ENCODE measurements at places on chromosomes 16 and 17. TPM values are rescaled to one million over a fixed set of nuclear protein-coding genes. Genes with fewer than 3 reads are reported as not detected.

The LGALS9B gene
- not detected for total RNA-seq

GRCh38 chr16:29876217-29876593 lies 13.2 kb upstream of the CDIPT start:
- H3K36me3 ChIP-seq = no peaks in the 10 kb centered on the region
- H3K4me3 ChIP-seq = no peak overlapping the region
- peaks cover 8% of the 10 kb centered on the region for H3K27me3 ChIP-seq
- no peak overlapping the region for H3K27ac ChIP-seq
- DNase-seq = no peak

The SERPINF2 gene
- total RNA-seq = 30.6 TPM

DNA sequence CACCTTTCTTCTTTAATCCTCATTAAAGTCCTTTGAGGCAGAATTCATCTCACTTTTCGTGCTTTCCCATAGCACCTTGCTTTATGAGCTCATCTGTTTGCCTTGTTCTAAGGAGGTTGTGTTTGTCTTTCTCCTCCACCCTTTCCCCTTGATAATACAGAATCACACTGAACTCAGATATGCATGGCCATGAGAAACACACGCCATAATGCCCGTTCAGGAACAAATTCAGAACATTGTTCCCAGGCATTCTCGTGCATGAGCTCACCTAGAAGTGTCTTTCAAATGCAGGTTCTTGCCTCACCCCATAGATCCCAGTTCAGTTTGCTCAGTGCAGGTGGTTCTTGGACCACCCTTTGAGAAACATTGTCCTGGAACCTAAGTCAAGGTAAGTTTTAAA lies 71.1 kb downstream of the TMEM114 start:
- no peak for DNase-seq
- no peak overlapping the region for H3K4me3 ChIP-seq
- no peak overlapping the region for H3K27ac ChIP-seq

- peak; percentile 96 for DNase-seq
- H3K4me1 ChIP-seq = peaks cover 7% of the 10 kb centered on the region
- no peaks in the 10 kb centered on the region for H3K27me3 ChIP-seq
- no peaks in the 10 kb centered on the region for H3K36me3 ChIP-seq
- H3K27ac ChIP-seq = peak within 1 kb of the TSS; percentile 88
Observed at GRCh38 chr16:56988948-56989945, at the start of gene NLRC5. NLRC5 (plus strand) TSS chr16:56989557; CDS start chr16:57020713, 31,156 bp downstream.

GRCh38 chr17:58344047-58344790 lies 7.8 kb downstream of the SUPT4H1 start:
- no peaks in the 10 kb centered on the region for H3K27me3 ChIP-seq
- H3K36me3 ChIP-seq = peaks cover 8% of the 10 kb centered on the region
- peaks cover 2% of the 10 kb centered on the region for H3K4me1 ChIP-seq
- no peak overlapping the region for H3K27ac ChIP-seq
- no peak overlapping the region for H3K4me3 ChIP-seq

Measured in kidney (tissue), 22 donors.